ENCODE measurements at places on chromosomes 4 and X.

DNA sequence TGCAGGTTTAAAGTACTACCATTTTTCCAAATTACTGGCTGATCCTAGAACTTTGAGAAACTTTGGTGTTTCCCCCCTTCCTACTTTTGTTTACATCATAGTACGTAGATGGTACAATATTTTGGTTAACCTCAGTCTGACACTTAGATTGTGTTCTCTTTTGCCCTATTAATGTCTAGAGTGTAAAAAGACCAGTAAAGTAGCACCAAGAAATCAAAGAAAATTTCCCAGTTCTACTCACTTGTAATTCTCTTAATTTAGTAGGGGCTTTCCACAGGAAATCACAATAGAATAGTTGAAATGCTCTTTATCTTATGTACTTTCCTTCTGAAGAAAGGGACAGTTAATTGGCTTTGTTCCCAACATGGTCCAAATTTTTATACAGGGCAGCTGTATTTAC is 51.6 kb downstream of the NFKB1 start:
- no peak for DNase-seq

DNA sequence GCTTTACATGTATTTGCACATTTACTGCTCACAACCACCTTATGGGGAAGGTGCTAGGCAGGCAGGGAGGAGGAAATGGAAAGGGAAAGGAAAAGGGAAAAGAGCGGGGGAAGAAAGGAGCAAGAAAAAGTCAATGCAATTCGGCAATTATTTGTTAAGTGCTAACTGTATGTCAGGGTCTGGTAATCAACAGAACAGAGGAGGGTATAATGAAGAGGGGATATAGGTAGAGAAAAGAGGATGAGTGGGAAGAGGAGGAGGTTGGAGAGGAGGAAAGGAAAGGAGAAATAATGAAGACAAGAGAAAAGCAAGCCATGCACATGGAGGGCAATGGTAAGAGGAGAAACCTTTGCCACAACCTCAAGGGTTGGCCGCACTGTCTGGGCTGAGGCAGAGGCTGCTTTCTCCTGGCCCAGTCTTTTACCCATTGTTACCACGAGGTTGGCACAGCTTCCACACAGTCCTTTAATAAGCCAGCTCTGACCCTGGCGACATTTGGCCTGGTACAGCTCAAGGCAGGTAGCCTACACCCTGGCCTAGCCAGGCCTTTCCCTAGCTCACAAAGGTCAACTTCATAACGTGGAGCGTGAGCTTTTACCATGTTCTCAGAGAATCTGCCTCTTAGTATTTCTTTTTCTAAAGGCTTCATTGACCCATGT is 836 bp downstream of the BTK start:
- no peak for DNase-seq

DNA sequence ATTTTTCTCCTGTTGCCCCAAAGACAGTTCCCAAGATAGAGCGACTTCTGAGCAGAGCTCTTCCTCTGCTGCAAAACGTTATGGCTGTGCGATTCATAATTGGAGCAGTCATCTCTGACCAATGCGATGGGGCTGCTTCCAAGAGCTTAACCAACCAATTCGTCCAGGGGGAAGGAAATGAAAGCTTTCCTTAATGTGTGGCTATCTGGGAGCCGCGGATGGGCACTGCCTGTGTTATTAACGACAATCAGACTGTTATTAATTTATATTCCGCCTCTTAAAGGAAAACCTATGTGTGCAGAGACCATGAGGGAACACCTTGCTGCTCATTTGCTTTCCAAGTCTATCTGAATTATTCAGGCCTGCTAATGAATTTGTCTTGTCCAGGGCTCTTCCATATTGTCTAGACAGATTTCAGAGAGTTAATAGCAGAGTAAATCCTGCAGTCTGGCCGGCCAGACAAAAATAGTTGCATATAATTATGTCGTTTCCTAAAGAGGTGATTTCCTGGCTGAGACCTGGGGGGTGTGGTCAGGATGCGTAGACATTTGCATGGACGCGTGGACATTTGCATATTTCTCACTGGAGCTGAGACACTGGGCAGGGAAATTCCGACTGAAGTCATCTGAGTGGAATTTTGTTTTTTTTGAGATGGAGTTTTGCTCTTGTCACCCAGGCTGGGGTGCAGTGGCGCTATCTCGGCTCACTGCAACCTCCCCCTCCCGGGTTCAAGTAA is 135.4 kb downstream of the HMX1 start:
- DNase-seq: no peak

DNA sequence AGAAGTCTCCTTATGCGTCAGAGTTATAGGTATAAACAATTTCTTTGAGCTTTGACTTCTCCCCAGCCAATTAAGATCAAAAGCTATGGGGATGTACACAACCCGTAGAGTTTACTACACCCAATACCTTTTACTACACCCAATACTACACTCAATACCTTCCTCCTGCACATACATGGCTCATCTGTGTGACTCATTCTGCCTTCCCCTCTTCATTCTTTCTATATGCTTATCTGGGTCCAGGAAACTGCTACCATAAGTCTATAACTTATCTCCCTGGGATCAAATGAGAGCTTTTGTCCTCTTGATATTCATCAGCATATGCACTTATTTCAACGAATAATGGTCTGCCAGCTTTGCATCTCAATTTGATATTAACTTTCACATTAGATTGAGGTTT is 28.2 kb downstream of the ANKRD50 start:
- no peak for DNase-seq

- DNase-seq: no peak
Observed at GRCh38 chr4:146507632-146508031, 14.1 kb downstream of the SLC10A7 start.

- no peak for DNase-seq
Observed at GRCh38 chr4:31058656-31059055, 338.5 kb downstream of the PCDH7 start.

GRCh38 chr4:2866891-2867290 is 23.2 kb downstream of the ADD1 start:
- DNase-seq: no peak

- DNase-seq: no peak
Observed at GRCh38 chr4:29717287-29718057, 1002.7 kb upstream of the PCDH7 start.

GRCh38 chr4:11281720-11282119 is 147.0 kb downstream of the HS3ST1 start:
- DNase-seq: no peak

GRCh38 chr4:771464-771863 is 54.5 kb downstream of the CPLX1 start:
- DNase-seq: no peak

DNA sequence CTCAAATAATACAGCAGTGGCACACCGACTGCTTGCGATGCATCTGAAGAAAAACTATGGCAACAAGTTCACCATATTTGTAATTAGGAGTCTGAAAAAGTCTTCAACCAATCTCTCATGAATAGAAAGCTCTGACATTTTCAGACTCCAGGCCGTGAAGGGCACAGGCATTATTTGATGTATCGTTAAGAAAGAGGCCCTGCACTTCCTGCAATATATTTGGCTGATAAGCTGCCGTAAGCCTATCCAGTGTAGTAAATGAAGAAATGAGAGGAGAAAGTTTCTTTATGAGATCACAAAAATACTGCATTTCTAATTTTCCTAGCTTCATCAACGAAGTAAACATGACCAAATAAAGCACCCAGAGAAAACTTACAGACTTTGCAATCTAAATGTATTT is 613.8 kb upstream of the TECRL start:
- DNase-seq: no peak

DNA sequence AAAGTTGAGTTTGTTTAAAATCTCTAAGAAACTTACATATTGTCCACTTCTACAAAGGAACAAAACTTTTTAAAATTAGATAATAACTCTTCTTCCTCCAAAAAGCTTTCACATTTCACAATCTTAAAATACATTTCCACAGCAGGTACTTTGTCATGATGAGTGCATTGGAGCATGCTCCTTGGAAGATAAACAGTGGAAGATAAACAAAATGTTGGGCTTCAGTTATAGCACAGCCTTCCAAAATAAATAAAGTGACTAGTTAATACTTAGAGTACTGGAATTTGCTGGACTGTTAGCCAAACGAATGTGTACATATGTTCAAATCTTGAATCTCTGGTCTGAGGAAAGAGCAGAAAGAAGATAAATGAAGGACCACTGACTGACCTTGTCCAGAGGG is 54.9 kb upstream of the PDE5A start:
- DNase-seq: no peak

- no peak for DNase-seq
Observed at GRCh38 chr4:88998001-88998400, 59.0 kb downstream of the FAM13A start.

DNA sequence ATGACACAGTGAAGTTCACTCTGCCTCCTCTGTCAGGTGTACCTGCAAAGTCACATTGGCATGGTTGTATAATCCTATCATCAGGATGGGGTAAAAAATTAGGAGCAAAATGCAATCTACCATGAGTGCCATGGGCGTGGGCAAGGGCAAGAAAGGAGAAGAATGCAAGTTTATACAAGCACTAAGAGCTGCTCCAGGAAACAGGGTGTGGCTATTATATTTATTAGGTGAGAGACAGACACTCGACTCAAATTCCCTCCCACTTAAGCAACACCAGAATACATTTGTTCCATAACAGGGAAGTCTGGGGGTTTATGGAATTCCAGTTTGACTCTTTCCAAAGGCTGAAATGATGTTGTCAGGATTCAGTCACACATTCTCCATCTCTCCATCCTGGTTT is 378.8 kb downstream of the BCOR start:
- no peak for DNase-seq

DNA sequence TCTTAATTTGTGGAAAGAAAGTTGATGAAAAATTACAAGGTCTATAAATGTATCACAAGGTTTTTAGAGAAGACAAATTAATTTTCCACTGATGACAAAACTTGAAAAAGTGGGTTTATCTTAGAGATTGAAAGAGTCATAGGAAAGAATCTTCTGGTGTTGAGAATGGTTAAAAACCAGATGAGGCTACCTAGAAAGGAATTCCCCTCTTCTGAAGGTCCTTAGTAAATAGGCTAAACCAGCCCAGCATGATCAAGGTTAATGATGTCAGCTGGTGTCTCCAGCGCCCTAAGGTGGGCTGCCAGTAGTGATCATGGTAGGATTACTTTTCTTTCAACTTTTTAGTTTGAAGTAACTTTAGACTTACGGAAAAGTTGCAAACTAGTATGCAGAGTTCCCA is 71.8 kb upstream of the PGRMC2 start:
- no peak for DNase-seq

DNA sequence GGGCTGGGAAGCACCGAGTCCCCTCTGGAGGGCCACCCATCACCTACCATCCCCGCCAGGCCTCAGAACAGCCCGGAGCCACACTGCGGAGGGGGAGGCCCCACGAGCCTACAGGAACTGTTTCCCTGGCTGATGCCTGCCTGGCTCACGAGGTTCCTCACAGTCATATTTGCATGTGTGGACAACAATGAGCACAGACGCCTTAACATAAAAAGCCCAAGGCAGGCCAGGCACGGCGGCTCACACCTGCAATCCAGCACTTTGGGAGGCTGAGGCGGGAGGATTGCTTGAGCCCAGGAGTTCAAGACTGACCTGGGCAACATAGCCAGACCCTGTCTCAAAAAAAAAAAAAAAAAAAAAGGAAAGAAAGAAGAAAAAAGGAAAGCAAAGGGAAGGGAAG is 125.9 kb downstream of the FAM53A start:
- DNase-seq: no peak

DNA sequence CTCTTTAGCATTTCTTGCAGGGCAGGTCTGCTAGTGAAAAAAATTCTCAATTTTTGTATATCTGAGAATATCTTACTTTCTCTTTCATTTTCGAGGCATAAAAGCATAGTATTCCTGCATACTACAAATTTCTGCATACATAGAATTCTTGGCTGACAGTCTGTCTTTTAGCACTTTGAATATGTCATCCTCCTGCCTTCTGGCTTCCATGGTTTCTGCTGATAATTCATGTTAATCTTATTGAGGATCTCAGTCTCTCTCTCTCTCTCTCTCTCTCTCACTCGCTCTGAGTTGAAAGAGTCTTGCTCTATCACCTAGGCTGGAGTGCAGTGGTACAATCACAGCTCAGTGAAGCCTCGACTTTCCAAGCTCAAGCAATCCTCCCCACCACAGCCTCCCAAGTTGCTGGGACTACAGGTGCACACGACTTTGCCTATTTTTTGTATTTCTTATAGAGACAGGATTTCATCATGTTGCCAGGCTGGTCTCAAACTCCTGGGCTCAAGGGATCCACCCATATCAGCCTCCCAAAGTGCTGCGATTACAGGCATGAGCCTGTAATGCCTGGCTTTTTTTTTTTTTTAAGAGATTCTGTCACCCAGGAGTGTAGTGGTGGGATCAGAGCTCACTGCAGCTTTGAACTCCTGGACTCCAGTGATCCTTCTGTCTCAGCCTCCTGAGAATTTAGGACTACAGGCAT is 161.3 kb downstream of the FNIP2 start:
- no peak for DNase-seq

DNA sequence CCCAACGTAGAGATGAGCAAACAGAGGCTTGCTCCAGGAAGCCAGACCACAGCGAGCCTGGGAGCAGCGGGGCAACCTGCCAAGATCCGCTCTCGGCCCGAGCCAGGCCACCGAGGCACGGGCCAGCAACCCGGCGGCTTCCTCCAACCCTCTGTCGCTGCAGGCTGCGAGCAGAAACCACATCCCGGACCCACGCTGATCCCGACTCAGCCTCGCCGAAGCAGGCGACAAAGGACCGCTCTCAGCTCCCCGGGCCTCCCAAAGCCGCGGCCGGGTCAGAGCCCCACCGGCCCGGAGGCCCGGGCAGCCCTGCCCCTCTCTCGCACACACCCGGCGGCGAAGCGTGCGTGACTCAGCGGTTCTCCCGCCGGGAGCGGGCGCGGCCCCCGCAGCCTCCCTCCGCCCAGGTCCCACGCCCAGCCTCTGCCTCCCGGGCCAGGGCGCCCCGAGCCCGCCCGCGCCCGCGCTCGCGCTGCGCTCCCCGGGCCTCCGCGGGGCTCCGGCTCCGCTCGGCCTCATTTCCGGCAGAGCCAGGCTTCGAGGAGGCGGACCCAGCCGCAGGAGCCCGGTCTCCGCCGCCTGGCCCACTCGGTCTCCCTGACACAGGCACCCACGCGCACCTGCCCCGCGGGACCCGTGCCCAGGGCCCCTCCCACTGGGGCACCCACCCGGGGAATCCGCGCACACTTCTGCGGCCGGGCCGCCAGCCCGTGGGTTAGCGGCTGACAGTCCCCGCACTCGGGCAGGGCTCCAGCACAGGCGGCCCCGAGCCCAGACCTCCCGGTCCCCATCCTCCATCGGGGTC is 1.7 kb downstream of the PPP2R2C start:
- DNase-seq: no peak

DNA sequence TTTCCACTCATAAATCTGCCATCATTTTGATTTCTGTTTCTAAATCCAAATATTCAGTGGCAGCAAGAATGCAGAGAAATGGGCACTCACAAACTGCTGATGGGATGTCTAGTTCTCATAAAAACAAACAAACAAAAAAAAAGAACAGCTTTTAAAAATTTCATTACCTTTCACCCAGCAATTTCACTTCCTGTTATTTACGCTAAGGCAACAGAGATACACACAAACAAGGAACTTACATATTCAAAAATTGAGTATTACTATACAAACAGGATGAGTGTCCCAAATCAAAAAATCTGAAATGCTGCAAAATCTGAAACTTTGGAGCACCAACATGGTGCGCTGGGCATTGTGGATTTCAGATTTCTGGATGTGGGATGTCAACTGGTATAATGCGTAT is 36.4 kb downstream of the FAT1 start:
- no peak for DNase-seq
